ENCODE measurements at places on chromosomes 12 and 14. TPM values are rescaled to one million over a fixed set of nuclear protein-coding genes. Genes with fewer than 3 reads are reported as not detected.

Gene SSPN
- total RNA-seq, result 30.8 TPM

Gene KRT5
- 0.52 TPM for total RNA-seq

Gene PAPLN
- total RNA-seq, result 3.2 TPM

Gene RIN3
- 6.9 TPM for total RNA-seq

Gene ANKRD33
- total RNA-seq, result 0.03 TPM

Gene PRR4
- total RNA-seq, result 1.2 TPM

Gene SP1
- total RNA-seq, result 38.2 TPM

Gene TPH2
- not detected for total RNA-seq

Gene SERPINA9
- total RNA-seq, result not detected

Gene DYNC1H1
- total RNA-seq, result 1,508 TPM

Gene DTX1
- 0.03 TPM for total RNA-seq

Gene GPR84
- 0.07 TPM for total RNA-seq

Gene ADCY4
- 3.3 TPM for total RNA-seq

Gene FOXN4
- total RNA-seq, result not detected

Gene CD27
- not detected for total RNA-seq

Gene LBHD2
- total RNA-seq, result not detected

Gene RPL10L
- total RNA-seq, result not detected

Gene SLC2A13
- total RNA-seq, result 23.6 TPM

Gene ANO4
- 0.26 TPM for total RNA-seq

Gene LRFN5
- 11.3 TPM for total RNA-seq

Gene NTS
- 0.39 TPM for total RNA-seq

Gene NPAS3
- total RNA-seq, result 0.76 TPM

Gene TAS2R43
- not detected for total RNA-seq

Gene RGS6
- not detected for total RNA-seq

Gene PRB2
- total RNA-seq, result not detected

Gene TAS2R8
- not detected for total RNA-seq

Gene KLRC4
- not detected for total RNA-seq

Gene PPFIA2
- 2.6 TPM for total RNA-seq

Gene PLA2G1B
- total RNA-seq, result not detected
